ENCODE measurements at places on chromosomes 13 and 19.

- no peak for DNase-seq
These were observed 5.1 kb downstream of the S1PR2 start for GRCh38 chr19:10226021-10226375.

GRCh38 chr19:33734913-33735312 lies 61.8 kb upstream of the KCTD15 start:
- no peak for DNase-seq

- no peak for DNase-seq
These were observed 245.9 kb downstream of the PCDH9 start for GRCh38 chr13:66984241-66984640.

- DNase-seq, result no peak
These were observed 42.8 kb upstream of the NPAS1 start for GRCh38 chr19:46976845-46977320.

DNA sequence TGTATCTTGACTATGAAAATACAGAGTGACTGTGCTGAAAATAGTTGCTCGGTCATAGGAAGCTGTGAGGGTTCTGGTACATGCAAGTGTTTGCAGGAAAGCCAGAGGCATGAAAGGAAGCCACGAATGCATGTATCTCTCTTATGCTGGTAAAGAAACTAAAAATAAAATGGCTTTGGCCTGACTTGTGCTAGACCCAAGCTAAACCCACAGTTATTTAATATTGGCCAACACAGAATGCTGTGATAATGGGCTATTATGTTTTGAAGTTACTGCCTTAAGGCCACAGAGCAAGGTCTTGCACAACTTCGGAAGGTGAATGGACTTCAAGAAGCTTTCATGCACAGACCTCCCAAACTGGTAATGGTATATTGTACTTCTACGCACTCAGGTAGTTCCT lies 518.2 kb upstream of the HTR2A start:
- no peak for DNase-seq

DNA sequence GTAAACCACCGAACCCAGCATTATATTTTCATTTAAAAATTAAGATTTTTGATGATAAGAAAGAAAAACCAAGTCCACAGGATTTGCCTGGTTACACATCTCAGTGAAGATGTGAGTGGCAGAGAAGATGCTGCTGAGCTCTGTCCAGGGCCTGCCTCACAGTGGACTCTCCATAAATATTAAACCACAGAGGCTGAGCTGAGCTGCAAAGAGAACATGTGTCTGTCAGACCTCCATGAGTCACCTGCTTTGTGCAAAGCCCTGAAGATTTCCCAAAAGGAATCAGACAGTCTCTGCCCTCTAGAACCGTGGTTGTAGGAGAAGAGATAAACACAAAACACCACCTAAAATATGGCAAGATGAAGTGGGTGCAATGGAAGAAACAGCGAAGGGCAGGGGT lies 127.2 kb upstream of the TSC22D1 start:
- DNase-seq, result no peak

GRCh38 chr13:75079226-75079625 lies 402.7 kb downstream of the TBC1D4 start:
- DNase-seq, result no peak

DNA sequence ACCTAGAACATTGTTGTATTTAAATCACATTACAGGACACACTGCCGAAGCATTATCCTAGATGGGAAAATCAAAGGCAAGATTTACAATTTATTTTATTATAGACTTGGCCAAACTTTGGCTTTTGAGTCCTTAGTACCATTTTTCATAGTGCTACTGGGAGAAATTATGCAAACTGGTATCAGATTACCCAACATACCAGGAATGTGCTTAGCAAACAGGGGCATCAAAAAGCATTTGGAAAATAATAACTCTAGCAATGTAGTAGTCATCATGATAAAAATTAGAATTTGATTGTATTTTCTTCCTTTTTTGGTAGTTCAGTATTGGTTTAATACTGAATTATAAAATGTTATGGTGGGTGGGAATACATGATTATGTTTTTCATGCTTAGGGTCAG lies 34.0 kb downstream of the GPC6 start:
- DNase-seq, result no peak

- no peak for DNase-seq
These were observed 53.9 kb downstream of the OR10H4 start for GRCh38 chr19:16002406-16003384.
